ENCODE measurements at places on chromosomes 4 and X.
A peak's percentile ranks its signal among the peaks of the same experiment; 100 is the strongest.

DNA sequence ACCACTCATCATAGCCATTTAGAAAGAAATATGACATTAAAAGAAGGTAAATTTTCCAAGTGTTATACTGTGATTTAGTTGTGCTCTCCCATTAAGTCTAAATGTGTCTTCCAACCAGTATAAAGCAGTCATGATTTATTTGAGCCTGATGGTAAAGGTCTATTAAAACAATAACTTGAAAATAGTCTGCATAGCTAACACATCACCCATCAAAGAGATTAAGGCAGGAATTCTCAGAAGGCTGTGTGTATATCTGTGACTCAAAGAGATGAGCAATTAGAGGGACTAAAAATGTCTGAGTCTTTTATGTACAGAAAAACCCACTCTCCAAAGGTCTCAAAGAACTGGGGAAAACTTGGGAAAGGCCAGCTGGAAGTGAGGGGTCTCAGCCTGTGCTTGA lies 70.3 kb upstream of the IQCM start:
- no peak for DNase-seq

GRCh38 chr4:153521478-153521877 lies 55.3 kb downstream of the TMEM131L start:
- no peak for DNase-seq

- DNase-seq = no peak
These were observed 35.2 kb upstream of the SCD5 start for GRCh38 chr4:82833696-82834313.

DNA sequence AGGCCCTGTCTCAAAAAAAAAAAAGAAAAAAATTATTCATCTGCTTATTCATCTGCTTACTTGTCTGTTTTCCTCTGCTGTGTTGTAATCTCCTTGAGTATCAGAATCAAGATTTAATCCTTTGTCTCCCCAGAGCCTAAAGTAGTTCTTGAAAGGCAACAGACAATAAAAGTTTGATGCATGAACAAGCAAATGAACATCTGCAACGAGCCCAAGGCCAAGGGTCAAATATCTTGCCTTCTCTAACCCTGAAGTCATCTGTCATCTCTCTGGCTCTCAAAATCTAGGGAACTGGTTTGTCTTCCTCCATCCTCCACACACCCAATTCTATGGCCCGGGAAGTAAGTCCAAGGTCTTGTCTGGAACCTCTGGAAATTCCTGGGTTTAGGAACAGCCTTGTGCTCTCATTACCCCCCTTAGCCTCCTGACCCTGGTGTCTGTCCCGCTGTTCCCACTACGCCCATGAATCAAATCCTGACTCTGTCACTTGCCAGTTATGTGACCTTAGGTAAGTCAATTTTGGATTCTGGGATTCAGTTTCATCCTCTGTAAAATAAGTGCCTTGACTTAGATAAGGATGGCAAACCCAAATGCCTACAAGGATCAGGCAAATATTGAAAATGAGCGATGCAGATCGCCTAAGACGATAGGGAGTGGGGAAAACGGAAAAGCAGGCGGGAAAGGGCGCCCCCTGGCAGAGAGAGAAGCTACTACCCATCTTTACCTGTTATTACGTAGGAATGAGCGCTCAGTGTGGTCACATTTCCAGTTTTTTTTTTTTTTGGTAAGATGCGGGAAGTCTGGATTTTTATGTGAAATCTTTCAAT lies 102.7 kb upstream of the DHX15 start:
- DNase-seq = no peak

- DNase-seq = no peak
These were observed 17.6 kb downstream of the OTUD6A start for GRCh38 chrX:70079870-70080269.

GRCh38 chr4:178306565-178306964 lies 864.3 kb upstream of the AGA start:
- no peak for DNase-seq

GRCh38 chr4:112112590-112113170 lies 32.6 kb upstream of the FAM241A start:
- no peak for DNase-seq

GRCh38 chrX:26954029-26954428 lies 509.1 kb downstream of the PPP4R3C start:
- DNase-seq = no peak

DNA sequence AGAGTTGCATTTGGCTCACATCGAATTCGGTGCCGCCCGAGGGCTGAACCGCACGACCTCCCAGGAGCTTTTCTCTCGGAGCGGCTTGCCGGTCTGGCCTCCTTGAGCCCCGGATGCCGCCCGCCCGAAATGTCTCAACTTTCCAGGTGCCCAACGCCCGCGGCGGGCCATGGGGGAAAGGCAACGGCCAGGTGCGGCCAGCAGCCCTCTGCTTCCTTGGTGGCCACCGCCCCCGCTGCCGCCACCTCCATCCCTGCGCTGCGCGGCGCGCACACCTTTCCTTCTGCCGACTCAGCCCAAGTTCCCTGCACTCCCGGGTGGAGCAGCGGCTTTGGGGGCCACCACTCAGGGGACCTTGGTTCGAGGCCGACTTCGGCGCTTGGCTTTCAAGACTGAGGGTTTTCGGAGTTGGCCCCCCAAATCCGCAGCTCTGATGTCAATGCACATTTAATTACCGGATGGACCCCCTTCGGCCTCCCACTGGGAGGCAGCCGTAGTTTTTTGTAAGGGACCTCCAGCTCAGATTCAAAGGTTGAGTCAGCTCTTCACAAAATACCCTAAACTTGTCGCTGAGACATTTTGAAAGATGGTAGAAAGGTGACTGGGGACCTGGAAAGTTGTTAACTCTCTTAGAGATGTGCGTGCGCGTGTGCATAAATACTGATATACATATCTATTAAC lies 1.1 kb downstream of the AFF2 start:
- no peak for DNase-seq

DNA sequence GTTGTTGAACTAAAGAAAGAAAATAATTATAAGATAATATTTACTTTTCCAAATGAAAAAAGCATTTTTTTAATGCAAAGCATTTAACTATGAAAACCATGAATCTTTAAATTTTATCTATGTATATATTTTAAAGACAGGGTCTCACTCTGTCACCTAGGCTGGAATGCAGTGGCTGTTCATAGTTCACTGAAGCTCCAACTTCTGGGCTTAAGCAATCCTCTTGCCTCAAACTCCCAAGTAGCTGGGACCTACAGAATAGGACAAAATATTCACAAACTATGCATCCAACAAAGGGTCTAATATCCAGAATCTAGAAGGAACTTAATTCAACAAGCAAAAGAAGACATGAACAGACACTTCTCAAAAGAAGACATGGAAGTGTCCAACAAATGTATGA lies 55.9 kb upstream of the ALB start:
- DNase-seq = no peak

GRCh38 chrX:139750390-139750789 lies 42.4 kb upstream of the MCF2 start:
- DNase-seq = no peak

- peak; percentile 58 for DNase-seq
These were observed 25.0 kb downstream of the TACC3 start for GRCh38 chr4:1746265-1746691.

GRCh38 chr4:182197611-182198010 lies 45.6 kb upstream of the TENM3 start:
- no peak for DNase-seq

- no peak for DNase-seq
These were observed 171.6 kb downstream of the NKX6-1 start for GRCh38 chr4:84327526-84327925.

DNA sequence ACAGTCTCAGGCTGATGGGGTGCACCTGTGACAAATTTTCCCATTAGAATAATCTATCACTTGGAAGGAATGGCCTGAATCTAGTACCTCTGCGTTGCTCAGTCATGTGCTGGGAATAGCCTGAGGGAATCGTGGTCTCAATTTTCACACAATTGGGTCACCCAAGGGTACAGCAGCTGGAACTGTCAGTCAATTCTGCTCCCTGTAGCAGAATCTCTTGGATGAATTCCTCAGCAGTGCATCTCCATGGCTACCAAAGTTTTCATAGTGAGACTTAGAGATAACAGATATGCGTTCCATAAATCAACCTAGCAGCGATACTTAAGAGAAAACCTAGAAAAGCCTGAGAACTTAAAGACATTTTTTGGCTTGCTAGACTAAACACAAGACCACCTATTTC lies 288.7 kb upstream of the CTSO start:
- no peak for DNase-seq

DNA sequence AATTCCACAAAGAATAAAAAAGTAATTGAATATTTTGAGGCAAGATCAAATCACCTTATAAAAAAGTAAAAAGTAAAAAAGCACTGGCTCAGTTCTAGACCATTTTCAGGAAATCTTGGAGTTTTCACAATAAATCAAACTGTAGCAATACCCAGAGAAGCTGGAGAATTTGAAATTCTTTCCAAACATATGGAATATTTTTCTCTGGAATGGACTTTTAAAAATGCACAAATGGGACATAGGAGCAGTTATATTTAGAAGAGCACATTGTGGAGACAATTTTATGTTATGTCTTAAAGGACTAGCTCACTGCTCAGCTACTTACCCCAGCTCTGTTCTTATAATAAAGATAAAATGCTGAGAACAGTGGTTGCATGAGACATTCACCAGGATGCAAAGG lies 211.9 kb upstream of the KIT start:
- no peak for DNase-seq

- no peak for DNase-seq
These were observed at the start of gene STS for GRCh38 chrX:7147413-7147977. TSS of gene STS (plus strand) at chrX:7147712. CDS start at chrX:7253200, 105,488 bp downstream.
